Stomach (tissue), 19 donors: ENCODE measurements at places on chromosomes 16 and 17. TPM values are rescaled to one million over a fixed set of nuclear protein-coding genes. Genes with fewer than 3 reads are reported as not detected.
A peak's percentile ranks its signal among the peaks of the same experiment; 100 is the strongest.

Gene CCDC40
- 2.2 TPM for polyA plus RNA-seq

Gene NLRC3
- polyA plus RNA-seq, result 0.50 TPM

Gene EVPLL
- polyA plus RNA-seq, result 8.9 TPM

Gene KLHL10
- polyA plus RNA-seq, result not detected

Gene CFAP97D1
- not detected for polyA plus RNA-seq

Gene WIPI1
- 49.7 TPM for polyA plus RNA-seq

Gene ANKS4B
- 0.31 TPM for polyA plus RNA-seq

Gene MGAT5B
- polyA plus RNA-seq, result 0.10 TPM

Gene TBC1D3C
- 6.7 TPM for polyA plus RNA-seq

Gene CD300LB
- 0.25 TPM for polyA plus RNA-seq

Gene ZFHX3
- polyA plus RNA-seq, result 1.1 TPM

Gene CDK10
- polyA plus RNA-seq, result 60.0 TPM

Gene MPP3
- polyA plus RNA-seq, result 9.3 TPM

Gene TSNAXIP1
- polyA plus RNA-seq, result 1.2 TPM

Gene CLEC19A
- polyA plus RNA-seq, result not detected

GRCh38 chr16:17365591-17366298 is 105.0 kb downstream of the XYLT1 start:
- no peak overlapping the region for H3K27ac ChIP-seq
- H3K36me3 ChIP-seq, result no peaks in the 10 kb centered on the region
- no peaks in the 10 kb centered on the region for H3K27me3 ChIP-seq

DNA sequence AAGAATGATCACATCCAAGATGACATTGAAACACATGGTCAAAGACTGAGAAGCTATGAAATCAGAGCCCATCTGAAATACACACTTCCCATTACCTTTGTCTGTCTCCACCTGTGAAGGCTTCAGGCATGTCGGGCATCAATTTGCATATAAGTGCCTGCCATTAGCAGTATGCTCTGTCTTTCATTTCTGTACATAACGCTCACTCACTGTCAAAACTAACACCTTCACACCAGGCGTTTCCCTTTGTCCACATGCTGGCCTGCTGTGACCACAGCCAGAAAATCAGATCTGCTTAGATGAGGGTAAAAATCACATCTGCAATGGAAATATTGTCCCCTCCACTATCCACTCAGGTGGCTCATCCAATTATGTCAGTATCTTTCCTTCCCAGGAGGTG is 524.8 kb downstream of the TOX3 start:
- H3K4me1 ChIP-seq, result no peaks in the 10 kb centered on the region
- no peak for DNase-seq
- H3K27ac ChIP-seq, result no peak overlapping the region
- no peak overlapping the region for H3K4me3 ChIP-seq
- H3K36me3 ChIP-seq, result no peaks in the 10 kb centered on the region

DNA sequence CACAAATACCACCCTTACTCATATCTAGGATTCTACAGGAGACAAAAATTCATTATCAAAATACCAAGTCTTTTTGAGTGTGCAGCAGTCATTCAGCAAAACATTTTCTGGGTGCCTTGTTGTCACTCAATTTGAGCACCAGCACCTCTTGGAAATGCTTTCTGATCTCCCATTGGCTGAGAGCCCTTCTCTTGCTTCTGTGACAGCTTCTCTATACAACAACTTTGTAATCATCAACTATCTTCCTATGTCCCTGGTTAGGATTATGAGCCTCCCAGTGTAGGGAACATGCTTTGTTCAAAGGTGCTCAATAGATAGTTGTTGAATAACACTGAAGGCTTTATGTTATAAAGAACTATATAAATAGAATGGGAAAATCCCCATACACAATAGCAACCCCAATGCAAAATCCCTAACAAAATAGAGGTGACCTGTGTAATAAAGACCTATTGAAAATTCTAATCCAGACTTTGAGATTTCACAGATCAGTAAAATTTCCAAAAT is 10.3 kb upstream of the RAB11FIP4 start:
- H3K4me1 ChIP-seq, result no peaks in the 10 kb centered on the region
- H3K4me3 ChIP-seq, result no peak overlapping the region
- H3K27me3 ChIP-seq, result no peaks in the 10 kb centered on the region
- H3K36me3 ChIP-seq, result peaks cover 23% of the 10 kb centered on the region
- no peak overlapping the region for H3K27ac ChIP-seq
- DNase-seq, result no peak

DNA sequence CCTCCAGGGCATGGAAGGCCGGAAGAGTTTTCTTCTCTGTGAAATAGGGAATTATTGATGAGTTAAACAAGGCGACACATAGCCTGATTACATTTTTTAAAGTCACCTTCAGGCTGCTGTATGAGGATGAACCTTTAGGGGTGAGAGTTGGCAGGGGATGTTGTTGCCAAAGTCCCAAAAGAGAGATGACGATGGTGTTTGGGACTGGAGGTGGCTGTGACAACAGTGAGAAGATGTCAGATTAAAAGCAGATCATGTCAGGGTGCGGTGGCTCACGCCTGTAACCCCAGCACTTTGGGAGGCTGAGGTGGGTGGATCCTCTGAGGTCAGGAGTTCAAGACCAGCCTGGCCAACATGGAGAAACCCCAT is 16.8 kb upstream of the ASGR2 start:
- no peaks in the 10 kb centered on the region for H3K27me3 ChIP-seq
- peak overlapping the region; percentile 32 for H3K27ac ChIP-seq
- no peak overlapping the region for H3K4me3 ChIP-seq
- H3K4me1 ChIP-seq, result no peaks in the 10 kb centered on the region
- no peaks in the 10 kb centered on the region for H3K36me3 ChIP-seq

GRCh38 chr17:32916134-32916533 is 11.8 kb upstream of the TMEM98 start:
- no peak for DNase-seq
- H3K36me3 ChIP-seq, result no peaks in the 10 kb centered on the region
- no peak overlapping the region for H3K4me3 ChIP-seq
- H3K27me3 ChIP-seq, result no peaks in the 10 kb centered on the region

- DNase-seq, result peak; percentile 94
- no peak overlapping the region for H3K4me3 ChIP-seq
- peaks cover 22% of the 10 kb centered on the region for H3K4me1 ChIP-seq
- no peak overlapping the region for H3K27ac ChIP-seq
- no peaks in the 10 kb centered on the region for H3K36me3 ChIP-seq
- peaks cover 86% of the 10 kb centered on the region for H3K27me3 ChIP-seq
Observed at GRCh38 chr16:86563469-86564345, 2.9 kb upstream of the FOXC2 start.

DNA sequence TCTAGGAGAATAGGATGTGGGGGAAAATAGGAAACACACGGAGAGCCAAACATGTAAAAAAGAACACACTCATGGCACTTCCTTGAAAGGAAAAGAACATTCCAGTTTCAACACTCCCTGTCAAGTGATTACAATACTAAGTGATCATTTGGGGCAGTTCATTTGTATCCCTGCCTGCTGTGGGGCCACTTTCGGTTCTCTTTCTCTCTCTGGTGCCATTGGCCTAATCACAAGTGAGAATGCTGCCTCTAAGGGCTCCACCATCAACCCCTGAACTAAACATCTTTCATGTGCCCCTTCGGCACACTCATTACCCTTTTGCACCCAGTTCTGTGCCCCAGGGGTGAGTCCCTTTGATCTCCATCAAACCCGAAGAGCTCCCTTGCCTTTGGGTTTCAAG is 197.3 kb downstream of the CEP112 start:
- no peak for DNase-seq
- H3K36me3 ChIP-seq, result no peaks in the 10 kb centered on the region
- H3K27ac ChIP-seq, result no peak overlapping the region
- no peak overlapping the region for H3K4me3 ChIP-seq
- no peaks in the 10 kb centered on the region for H3K27me3 ChIP-seq

DNA sequence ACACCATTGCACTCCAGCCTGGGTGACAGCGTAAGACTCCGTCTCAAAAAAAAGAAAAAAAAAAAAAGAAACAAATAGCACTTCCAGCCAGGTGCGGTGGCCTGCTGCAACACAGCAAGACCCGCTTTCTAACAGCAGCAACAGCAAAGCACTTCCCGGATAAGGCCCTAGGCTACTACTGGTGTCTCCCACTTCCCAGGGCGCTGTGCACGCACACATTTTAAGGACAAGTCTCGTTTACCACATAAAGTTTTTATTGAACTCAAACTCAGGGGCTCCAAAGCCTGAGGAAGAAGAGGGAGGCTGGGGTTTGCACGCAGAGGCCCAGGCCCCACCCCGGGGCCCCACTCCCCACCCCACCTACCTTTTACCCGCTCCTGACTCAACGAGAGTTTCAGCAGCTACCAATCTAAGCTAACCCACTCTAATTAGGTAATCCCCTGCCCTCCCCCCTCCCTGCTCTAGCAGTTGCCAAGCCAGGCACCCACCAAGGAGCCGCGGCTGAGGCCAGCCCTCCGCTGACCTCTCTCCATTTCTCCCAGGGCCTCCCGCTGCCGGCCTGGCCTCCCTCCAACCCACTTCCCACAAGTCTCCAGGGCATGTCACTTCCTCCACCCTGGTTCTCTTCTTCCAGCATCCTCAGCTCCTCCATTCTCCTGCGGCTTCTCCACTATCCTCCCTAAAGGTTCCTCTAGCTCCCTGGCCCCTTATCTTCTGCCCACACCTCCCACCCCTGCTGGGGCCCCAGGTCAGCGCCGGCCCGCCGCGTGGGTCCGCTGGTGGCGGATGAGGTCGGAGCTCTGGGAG is 2.4 kb downstream of the ZNF768 start:
- H3K27me3 ChIP-seq, result no peaks in the 10 kb centered on the region
- DNase-seq, result no peak
- H3K27ac ChIP-seq, result no peak overlapping the region
- no peak overlapping the region for H3K4me3 ChIP-seq
- peaks cover 12% of the 10 kb centered on the region for H3K36me3 ChIP-seq

DNA sequence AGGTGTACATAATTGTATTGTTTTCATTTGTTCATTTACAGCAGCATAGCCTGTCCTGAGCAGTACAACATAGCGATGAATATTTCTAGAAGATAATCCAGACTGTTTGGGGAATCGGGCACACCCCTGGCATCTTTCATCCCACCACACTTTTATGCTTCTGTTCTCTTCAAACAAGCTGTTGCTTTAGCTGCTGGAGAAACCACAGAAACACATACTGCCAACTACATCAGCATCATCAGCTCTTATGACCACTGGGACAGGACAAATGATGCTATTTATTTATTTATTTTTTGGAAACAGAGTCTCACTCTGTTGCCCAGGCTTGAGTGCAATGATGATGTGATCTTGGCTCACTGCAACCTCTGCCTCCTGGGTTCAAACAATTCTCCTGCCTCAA is 22.6 kb upstream of the HAPSTR1 start:
- H3K27ac ChIP-seq, result no peak overlapping the region
- no peak for DNase-seq
- H3K4me3 ChIP-seq, result no peak overlapping the region
- H3K4me1 ChIP-seq, result no peaks in the 10 kb centered on the region
- H3K27me3 ChIP-seq, result no peaks in the 10 kb centered on the region

- H3K36me3 ChIP-seq, result no peaks in the 10 kb centered on the region
- no peaks in the 10 kb centered on the region for H3K27me3 ChIP-seq
- no peaks in the 10 kb centered on the region for H3K4me1 ChIP-seq
- H3K4me3 ChIP-seq, result peak overlapping the region; percentile 32
- DNase-seq, result peak; percentile 37
- no peak overlapping the region for H3K27ac ChIP-seq
Observed at GRCh38 chr17:83010206-83011200, 68.9 kb upstream of the METRNL start.

DNA sequence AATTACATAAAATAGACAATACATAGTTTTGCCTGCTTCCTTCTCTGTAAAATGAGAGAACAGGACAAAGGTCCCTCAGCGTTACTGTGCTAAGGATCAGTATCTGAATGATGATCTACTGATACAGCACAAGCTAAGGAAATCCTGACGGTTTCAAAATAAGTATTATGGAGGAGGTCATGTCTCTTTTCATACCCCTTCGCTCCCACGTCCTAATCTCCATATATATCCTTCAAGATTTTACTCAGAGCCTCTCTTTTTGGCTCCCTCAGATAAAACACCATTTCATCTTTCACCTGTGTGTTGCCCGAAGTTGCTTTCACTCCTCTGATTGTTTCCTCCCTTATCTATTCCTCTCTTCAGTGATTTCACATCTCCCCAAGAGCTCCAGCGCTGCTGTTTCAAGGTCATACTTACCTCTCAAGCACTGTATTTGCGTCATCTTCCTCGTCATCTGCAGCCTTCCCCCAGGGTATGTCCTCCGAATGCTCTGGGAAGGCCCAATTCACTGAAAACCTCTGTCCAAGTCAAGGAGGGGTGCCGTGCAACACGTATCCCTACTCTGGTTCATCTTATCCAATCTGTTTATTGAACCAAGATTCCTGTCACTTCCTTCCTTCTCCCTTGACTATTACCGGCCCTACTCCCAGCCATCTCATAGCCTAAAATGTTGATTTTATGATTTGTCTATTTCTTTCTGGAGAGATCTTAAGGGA is 1.2 kb upstream of the BLTP2 start:
- H3K27me3 ChIP-seq, result no peaks in the 10 kb centered on the region
- H3K27ac ChIP-seq, result peak overlapping the region; percentile 97
- DNase-seq, result no peak

DNA sequence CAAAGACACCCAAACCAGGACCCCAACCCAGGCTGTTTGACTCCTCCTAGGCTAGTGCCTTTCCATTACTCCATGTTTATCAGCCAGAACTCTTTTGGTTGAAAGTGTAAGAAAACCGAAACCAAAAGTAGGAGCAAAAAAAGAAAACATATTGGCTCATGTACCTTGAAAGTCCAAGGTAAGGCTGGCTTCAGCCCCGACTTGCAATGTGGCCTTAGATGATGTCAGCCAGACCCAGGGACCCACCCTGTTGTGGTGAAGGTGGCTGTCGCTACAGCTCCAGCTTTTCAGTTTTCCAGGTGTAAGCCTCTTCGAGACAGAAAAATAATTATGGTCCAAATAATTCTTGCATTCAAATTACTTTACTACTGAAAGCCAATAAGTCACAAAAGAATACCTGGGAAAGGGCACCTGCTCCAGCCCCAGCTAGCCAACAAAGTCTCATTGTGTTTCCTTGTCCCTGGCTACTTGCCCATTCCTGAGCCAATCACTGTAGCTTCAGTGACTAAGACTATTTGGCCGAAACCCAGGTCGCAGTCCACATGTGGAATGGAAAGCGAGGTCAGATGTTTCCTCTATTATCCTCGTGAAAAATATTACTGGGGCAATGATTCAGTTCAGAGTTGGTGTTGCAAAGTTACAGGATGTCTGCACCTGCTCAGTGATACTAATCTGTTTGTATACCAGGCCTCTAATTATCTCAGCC is 20.7 kb downstream of the DNAH9 start:
- H3K36me3 ChIP-seq, result no peaks in the 10 kb centered on the region
- peak overlapping the region; percentile 45 for H3K27ac ChIP-seq
- no peak overlapping the region for H3K4me3 ChIP-seq
- peak; percentile 87 for DNase-seq

GRCh38 chr16:2904100-2904921 is 7.4 kb upstream of the FLYWCH1 start:
- H3K36me3 ChIP-seq, result no peaks in the 10 kb centered on the region
- H3K4me3 ChIP-seq, result peak overlapping the region; percentile 85
- DNase-seq, result peak; percentile 88
- H3K27me3 ChIP-seq, result no peaks in the 10 kb centered on the region

DNA sequence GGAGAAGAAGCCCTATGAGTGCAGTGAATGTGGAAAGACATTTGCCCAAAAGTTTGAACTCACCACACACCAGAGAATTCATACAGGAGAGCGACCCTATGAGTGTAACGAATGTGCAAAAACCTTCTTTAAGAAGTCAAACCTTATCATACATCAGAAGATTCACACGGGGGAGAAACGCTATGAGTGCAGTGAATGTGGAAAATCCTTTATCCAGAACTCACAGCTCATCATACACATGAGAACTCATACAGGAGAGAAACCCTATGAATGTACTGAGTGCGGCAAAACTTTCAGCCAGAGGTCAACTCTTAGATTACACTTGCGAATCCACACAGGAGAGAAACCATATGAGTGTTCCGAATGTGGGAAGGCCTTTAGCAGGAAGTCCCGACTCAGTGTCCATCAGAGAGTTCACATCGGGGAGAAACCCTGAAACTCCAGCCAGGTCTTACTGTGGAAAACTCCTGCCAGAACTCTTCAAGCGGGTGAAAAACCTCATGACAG is 21.6 kb downstream of the ZFP1 start:
- H3K36me3 ChIP-seq, result peaks cover 72% of the 10 kb centered on the region
- no peaks in the 10 kb centered on the region for H3K27me3 ChIP-seq
